ENCODE measurements at places on chromosomes 5 and 9.
A peak's percentile ranks its signal among the peaks of the same experiment; 100 is the strongest.

- no peak for DNase-seq
Measured at GRCh38 chr5:38743562-38743961, 102.2 kb upstream of the OSMR start.

- no peak for DNase-seq
Measured at GRCh38 chr5:13572163-13572562, 372.3 kb downstream of the DNAH5 start.

DNA sequence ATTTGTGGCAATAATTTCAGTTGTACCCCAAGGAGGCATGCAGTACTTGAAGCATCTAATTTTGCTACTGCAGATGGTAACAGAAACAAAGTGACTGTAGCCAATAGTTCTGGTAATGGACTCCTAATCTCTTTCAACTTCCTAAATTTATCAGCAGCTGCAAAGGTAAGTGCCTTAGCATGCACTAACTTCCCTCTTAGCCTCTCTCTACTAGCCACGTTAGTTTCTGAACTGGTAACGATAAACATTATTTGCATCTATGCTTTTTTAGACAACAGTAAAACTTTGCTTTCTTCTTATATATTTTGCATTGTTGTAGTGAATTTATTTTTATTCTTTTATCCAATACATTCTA lies 6.2 kb upstream of the CKS2 start:
- DNase-seq = no peak

DNA sequence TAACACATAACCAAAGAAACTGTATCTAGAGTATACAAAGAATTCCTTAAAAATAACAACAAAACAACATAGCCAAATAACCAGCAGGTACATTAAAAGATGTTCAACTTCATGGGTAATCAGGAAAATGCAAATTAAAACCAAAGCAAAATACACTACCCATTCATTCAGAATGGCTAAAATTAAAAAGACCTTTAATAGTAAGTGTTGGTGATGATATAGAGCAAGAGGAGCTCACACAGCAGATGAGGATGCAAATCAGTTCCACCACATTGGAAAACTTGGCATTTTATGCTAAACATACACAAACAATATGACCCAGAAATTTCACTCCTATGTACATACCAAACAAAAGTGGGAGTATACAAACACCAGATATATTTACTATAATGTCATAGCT lies 97.8 kb downstream of the DENND1A start:
- DNase-seq = no peak

DNA sequence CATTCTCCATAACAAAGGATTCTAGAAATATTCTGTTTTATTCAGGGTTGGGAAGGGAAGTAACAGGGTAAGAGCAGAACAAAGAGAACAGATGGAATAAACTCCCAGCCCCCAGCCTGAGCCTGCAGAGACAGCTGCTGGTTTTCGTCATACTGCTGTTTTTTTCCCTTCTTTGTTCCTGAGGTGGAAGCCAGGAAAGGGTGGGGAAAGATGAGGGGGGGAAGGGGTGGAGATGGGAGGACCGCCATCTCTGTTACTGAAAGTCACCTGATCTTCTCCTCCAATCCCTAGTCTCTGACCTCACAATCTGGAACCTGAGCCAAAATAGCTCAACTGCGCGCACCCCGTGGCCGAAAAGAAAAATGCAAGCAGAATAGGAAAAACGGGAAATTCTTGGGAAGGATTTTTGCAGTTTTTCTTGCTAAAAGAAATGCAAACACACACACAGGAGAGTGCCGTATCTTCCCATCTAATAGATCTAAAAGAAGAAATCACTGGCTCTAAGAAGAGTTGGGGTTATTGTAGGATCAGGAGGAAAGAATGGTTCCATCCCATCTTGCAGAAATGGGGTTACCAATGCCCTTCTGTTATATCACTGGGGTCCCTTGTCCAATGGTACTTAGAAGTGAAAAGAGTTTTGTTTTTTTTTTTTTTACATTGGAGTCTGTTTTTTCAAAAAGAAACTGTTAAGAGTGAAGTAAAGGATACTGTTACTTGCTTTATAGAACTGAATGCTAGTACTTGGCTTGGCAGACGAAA lies 57.9 kb downstream of the DIAPH1 start:
- peak; percentile 99 for DNase-seq

Measured in skin of body (tissue), 3 donors.